ENCODE measurements at places on chromosomes 6 and 20.

DNA sequence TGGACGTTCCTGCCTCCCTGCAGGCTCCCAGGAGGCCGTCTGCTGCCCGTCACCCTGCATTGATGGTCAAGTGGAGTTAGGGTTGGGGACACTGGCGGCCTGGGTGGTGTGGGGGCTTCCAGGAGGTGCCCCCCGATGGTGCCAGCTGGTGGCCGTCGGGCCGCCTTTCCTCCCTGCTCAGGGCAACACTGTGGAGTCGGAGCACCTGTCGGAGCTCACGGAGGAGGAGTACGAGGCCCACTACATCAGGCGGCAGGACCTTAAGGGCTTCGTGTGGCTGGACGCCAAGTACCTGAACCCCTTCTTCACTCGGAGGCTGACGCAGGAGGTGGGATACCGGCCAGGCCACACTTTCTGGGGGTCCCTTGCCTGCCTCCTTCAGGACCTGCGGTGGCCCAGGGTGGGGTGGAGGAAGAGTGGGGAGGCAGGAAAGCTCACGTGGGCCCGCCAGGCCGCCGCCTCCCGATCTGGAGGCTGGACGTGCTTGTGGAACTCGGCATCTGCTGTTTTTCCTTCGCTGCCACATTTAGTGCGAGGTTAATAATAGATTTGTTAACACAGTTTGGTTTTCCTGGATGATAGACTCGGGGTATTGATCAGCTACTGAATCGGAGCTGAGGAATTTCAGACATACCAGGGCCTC is 28.6 kb downstream of the SPATA2 start:
- peak; percentile 52 for DNase-seq

DNA sequence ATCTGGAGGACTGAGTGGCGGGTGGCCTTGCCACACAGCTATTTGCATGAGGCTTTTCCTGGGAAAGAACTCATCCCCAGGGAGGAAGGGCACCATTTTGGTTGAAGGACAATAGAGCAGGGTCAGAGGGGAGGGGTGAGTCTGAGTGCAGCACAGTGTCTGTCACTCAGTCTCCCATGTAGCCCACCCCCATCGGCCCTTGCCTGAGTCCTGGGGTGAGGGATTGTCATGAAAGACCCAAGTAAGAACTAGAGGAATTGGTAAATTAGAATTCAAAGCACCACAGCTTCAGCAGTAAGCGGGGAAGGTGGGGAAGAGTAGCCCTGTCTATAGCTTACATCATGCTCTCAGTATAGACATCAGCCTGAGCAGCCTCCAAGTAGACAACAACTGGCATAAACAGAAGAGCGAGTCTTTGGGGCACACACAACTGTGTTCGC is 90.4 kb upstream of the TMEM30A start:
- DNase-seq = no peak

- no peak for DNase-seq
Measured at GRCh38 chr6:68192988-68193387, 442.1 kb upstream of the ADGRB3 start.

GRCh38 chr6:33927616-33928015 is 123.8 kb upstream of the MLN start:
- no peak for DNase-seq

- DNase-seq = no peak
Measured at GRCh38 chr6:11845664-11846577, 67.3 kb upstream of the ADTRP start.
